ENCODE measurements at places on chromosomes 12 and 14.

- DNase-seq, result no peak
Observed at GRCh38 chr12:13713556-13714410, 267.6 kb downstream of the GRIN2B start.

- DNase-seq, result no peak
Observed at GRCh38 chr12:46516933-46517578, 144.5 kb upstream of the SLC38A2 start.

GRCh38 chr14:35286003-35286600 lies 6.1 kb upstream of the PSMA6 start:
- DNase-seq, result no peak

DNA sequence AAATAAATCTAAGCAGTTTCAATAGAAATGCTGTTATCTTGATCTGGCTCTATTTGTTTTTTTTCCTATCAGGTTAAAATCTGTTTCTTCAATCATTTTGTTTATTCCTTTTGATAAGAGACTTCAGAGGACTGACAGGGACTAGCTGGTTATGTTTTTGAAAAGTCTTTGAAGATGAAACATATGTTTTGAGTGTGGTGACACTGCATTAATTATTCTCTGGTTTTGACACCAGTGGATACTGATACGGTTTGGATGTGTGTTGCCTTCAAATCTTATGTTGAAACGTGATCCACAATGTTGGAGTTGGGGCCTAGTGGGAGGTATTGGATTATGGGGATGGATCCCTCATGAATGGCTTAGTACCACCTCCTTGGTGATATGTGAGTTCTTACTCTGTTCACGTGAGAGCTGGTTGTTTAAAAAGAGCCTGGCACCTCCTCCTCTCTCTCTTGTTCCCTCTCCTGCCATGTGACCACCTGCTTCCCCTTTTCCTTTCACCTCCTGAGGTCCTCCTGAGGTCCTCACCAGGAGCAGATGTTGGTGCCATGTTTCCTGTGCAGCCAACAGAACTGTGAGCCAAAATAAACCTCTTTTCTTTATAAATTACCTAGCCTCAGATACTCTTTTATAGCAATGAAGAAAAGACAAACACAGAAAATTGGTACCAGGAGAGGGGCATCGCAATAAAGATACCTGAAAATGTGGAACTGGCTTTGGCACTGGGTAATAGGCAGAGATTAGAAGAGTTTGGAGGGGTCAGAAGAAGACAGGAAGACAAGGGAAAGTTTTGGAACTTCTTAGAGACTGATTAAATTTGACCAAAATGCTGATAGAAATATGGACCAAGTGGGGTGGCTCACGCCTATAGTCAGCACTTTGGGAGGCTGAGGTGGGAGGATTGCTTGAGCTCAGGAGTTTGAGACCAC lies 23.0 kb downstream of the RASSF3 start:
- DNase-seq, result no peak

DNA sequence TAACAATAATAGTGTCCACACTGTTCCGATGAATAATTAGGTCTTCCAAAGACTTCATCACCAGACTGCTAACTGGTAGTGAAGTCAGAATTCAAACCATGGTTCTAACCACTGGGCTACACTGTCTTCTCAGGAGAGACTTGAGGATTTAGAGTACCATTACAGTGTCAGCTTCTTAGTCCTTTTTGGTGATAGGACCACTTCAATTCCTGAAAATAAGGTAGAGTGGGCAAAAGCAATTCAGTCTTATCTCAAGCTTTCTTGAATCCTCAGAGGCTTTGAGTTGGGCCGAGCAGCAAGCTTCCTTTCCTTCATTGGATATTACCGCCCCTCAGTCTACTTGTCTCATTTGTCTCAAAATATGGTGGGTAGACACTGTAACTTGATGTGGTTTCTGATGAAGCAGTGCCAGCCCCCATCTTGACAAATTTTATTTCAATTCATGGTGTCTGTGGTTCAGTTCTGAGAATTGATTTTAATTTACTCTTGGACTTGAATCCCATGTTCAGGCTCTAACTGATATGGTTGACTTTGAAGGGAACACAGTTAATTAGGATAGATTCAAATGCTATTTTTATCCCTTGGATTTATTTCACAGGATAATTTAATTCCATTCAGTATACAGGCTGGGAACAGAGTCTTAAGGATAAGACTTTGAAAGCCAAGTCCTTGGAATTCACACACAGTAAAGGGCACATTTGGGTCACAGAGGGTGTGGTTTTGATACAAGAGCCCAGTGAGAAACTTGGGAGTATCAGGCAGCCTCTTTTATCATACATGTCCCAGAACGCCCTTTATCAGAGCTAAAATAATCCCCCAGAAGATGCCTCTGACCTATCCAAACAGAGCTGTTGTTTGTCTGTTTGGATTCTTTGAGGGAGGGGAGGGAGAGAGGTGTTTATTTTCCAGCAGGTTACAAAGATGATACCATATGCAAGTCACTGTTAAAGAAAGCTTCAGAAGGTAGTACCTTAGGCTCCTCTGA lies 167.3 kb downstream of the PRKCH start:
- no peak for DNase-seq

DNA sequence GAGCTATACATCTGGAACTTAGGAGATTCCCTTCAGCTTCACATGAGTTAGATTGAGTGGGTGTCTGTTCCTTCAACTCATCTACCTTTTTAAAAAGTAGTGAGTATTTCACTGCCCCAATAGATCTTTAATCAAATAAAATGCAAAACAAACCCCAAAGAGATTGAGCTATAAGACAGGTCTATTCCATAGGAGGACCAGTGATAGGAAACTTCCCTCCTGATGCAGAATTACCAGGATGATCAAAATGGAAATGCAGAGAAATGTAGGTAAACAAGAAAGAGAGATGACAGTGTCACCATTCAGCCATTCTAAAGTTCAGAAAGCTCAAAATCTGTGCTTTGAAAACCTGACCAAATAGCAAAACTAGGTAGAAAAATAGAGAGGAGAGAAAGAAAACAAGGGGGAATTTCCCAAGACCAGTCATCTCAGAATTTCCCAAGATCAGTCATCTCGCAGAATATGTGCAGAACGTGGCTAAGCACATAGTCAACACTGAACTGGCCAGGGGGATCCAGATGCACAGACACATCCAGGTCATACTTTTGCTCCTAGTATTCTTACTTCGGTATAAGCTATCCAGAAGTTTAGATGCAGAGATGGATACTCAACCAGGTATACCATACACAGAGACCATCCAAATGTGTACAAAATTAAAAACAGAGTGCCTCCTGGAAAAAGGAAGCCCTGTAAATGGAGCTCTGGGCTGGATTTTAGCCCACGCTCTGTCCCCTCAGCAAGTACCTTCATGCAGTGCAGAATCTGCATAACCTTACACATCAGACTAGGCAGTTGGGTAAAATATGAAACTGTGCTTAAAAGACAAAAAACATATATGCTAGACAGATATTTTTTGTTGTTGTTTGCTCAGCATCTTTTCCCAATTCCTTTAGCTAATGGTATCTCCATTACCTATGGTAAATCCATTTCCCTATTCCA lies 27.4 kb downstream of the SLC41A2 start:
- no peak for DNase-seq

DNA sequence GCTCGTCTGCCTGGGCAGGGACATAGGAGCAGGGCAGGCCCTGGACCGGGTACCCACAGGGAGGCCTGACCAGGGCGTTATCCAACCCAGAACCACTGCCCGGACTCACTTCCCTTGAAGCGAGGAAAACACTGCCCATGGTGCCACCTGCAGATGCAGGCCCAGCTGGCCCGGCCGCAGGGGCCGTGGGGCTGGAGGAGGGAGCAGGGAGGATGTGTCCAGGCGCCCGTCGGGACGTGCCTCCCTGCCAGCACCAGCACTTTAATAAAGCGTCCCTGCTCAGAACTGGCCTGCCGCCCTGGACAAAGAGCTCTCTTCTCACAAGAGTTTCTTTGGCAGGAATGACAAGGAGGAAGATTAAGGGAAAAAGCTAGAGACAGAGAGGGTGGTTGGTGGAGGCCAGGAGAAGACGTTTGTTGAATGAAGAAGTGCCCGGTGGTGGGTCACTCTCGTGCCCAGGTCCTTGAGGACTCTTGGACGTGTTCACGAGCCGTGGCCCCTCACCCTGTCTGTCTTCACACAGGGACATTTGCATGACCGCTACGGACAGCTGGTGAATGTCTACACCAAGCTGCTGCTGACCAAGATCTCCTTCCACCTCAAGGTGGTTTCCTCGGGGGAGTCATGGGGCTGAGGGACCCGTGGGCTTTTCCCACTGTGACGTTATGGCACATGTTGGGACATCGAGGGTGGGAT lies 14.2 kb downstream of the HIP1R start:
- no peak for DNase-seq

GRCh38 chr14:68685419-68686204 lies 107.3 kb downstream of the ZFP36L1 start:
- no peak for DNase-seq

DNA sequence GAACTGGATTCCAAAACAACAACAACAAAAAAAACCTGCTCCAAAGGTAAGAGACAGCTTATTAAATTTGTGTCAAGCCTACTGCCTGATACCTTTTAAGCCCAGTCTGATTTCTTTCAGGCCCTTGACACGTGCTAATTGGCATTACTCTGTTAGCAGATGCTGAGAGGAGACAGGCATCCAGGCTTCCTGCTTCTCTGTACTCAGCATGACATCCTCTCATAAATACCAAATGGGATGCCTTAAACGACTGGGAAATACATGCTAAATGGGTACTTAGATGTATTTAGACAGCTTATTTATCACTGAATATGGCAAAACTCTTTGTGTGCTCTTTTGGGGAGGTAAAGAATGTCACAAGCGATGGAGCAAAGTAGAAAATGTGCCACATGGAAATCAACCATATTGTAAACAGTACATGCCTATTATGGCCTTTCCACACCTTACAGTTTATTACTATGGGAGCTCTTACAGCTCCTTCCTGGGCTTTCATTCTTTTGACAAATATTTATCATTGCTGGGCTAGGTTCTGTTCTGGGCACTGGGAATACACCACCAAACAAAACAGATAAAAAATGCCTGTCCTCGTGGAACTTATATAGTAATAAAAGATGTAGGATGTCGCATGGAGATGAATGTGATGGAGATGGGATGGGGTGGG lies 11.5 kb upstream of the PCED1B start:
- no peak for DNase-seq

DNA sequence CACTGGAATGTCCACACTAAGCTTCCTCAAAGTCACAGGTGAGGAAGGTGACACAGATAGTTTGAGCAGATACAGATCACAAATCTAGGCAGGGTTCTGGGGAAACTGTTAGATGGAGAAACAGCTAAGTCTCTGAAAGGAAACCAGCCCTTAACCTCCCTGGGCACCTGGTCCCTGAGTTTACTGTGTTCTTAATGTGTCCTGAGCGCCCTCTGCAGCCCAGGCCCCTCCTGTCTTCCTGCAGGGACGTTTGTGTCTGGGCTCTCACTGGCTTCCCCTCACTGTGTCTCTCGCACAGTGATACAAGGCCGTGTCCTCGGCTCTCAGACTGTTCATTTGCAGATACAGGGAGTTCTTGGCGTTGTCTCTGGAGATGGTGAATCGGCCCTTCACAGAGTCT lies 684.3 kb downstream of the TMEM121 start:
- DNase-seq, result no peak

DNA sequence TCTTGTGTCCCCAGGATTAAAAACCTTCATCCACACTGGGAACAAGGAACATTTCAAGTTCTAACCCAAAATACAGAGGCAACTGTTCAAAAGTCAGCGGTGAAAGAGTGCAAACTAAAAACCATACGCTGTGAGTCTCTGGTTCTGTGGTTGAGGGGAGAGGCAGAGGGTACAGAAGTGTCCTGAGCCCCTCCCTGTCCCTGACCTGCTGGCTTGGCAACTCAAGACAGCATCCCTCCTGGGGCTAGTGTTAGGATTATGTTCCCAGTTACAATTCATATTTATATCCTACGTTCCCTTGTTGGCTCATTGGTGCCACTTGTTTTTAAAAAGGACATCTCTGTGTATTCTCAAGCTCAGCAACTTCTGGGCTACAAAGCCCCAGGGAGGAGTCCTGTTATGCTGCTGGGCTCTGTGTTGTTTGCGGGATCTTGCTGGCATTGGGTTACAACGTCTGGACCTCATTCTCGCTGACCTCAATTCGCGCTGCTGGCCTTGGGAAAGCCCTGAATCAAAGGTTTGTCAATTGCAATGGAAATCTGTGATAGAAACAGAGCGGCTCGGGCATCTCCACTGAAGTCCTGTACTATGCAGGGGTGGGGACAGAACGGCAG lies 420.8 kb downstream of the FUT8 start:
- no peak for DNase-seq

Data from foreskin melanocyte (primary cell).